NCI-H146 (cell line): ENCODE measurements at places on chromosomes 11 and 22.

DNA sequence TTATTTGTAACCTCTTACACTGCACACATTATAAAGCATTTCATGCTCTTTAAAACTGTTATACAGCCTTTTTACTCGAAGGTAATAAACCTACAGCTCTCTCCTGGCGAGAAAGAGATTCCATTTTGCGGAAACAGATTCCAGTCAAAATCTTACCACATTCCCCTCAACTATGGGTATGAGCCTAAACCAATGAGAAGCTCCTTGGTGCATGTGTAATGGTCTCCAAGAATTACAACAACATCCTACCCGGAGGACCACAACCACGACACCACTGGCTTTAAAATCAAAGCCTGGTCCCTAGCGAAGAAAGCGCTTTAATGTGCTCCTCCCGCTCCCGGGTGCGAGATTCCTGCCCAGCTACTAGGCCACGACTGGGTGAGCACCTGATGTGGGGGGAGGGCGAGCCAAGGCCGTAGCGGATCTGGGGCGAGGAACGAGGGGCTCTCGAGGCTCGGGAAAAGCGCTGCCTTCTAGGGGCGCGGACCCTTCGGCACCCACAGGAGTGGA is 821 bp downstream of the CELF1 start:
- peak; percentile 50 for DNase-seq

DNA sequence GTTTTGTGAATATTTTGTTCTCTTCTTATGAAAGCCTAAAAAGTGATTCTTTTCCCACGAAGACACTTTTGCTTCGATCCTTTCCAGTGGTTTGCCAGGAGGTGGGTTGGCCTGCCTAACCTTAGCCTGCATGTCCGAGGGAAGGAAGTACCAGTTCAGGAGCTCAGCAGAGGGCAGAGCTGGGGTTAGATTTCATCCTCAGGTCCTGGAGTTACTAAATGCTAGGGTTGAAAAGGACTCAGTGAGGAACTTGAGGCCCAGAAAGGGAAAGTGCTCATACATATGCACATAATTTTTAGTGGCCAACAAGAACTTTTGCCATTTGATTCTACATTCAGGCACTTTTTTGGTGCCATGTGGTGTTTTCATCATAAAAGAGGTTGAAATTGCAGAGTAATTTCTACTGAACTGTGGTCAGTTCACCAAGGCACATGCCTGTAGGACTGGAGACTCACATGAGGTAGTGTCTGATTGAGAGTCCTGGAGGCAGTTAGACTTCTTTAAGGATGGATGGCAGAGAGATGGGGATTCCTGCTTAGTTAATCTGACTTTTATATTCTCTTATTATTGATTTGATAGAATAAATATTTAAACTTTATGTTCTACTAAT is 36.7 kb downstream of the NCAM1 start:
- no peak for DNase-seq

DNA sequence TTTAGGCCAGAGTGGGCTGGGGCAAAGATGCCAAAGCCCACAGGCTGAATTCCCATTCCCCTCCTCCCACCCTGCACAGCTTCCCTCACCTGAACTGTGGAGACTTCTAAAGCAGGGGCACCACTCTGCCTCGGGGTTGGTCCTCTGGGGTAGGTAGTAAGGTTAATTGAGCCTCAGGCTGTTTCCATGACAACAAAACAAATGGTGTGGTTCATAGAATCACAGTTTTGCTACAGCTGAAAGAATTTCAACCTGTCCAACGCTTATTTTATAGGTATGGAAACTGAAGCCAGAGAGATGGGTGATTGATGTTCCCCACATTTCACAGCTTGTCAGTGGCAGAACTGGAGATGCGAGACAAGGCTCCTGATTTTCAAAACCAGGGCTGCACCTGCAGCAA is 109.5 kb downstream of the SNX19 start:
- no peak for DNase-seq

- DNase-seq, result no peak
These were observed 3.6 kb downstream of the POLDIP3 start for GRCh38 chr22:42611051-42611450.

DNA sequence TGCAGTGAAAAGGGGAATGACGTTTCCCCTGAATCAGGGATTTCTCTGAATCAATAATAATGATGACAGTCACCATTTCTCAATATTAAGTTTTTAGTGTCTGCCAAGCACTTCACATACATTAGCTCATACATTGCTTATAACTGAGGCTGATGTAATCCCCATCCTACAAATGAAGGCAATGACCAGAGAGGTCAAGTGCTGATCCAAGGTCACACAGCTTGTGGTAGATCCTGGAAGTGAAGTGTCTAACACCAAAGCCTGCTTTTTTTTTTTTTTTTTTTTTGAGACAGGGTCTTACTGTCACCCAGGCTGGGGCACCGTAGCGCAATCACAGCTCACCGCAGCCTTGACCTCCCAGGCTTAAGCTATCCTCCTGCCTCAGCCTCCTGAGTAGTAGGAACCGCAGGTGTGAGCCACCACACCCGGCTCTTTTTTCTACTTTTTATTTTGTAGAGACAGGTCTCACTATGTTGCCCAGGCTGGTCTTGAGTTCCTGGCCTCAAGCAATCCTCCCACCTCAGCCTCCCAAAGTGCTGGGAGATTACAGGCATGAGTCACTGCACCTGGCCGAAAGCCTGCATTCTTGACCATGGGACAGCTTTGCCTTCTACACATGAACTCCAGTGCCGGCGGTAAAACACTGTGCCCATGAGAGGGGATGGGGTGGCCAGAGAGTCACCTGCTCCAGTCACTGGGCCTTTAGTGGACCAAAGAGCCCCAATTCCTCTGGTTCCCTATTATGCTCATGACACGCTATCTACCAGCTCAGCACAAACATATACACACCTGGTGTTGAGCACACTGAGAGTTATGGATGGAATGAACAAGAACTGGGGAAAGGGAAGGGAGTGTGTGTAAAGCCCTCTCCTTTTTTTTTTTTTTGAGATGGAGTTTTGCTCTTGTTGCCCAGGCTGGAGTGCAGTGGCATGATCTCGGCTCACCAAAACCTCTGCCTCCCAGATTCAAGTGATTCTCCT is 17.4 kb downstream of the ARHGAP1 start:
- no peak for DNase-seq

GRCh38 chr11:115580927-115581680 is 76.9 kb upstream of the CADM1 start:
- peak; percentile 86 for DNase-seq

GRCh38 chr11:2139621-2140337 is 590 bp upstream of the IGF2 start:
- DNase-seq, result no peak

- no peak for DNase-seq
These were observed 480 bp downstream of the TRIM34 start for GRCh38 chr11:5625281-5625680.

- DNase-seq, result no peak
These were observed 10.5 kb downstream of the CD3E start for GRCh38 chr11:118314988-118315411.

GRCh38 chr11:57751676-57752253 is at the start of gene BTBD18:
TSS of gene BTBD18 (minus strand) at chr11:57751819. CDS start at chr11:57751188, 631 bp downstream.
- peak; percentile 38 for DNase-seq

DNA sequence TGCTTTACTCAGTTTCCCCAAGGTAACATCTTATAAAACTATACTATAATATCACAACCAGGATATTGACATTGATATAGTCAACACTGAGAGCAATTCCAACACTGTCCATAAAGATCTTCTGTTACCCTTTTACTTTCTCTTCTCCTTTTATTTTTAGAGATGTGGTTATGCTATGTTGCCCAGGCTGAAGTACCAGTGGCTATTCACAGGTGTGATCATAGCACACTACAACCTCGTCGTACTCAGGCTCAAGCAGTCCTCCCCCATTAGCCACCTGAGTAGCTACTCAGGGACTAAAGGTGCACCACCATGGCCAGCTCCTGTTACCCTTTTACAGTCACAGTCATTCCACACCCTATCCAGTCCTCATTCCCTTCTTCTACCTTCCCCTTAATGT is 119.7 kb downstream of the CWF19L2 start:
- no peak for DNase-seq

- DNase-seq, result no peak
These were observed 128.8 kb downstream of the APIP start for GRCh38 chr11:34787348-34787747.

GRCh38 chr11:109808569-109808968 is 284.6 kb upstream of the ZC3H12C start:
- DNase-seq, result no peak

GRCh38 chr11:34262531-34263081 is 95.2 kb downstream of the ABTB2 start:
- DNase-seq, result peak; percentile 49

DNA sequence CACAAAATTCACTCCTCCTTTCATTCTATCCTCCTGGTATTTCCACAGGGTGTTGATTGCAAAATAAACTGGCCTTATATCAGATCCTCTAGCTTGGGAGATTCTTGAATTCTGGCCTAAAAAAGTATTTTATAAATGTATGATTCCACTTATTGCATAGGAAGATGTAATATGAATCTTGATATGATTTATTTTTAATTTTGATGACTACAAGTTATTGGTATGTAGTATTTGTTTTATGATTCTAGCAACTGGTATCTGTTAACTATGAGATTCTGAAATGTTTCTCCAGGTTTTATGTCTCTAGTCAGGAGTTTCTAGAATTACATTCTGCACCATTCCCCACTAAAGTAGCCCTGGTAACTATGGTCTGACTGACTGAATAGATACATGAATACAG is 373.9 kb upstream of the C11orf87 start:
- DNase-seq, result no peak

DNA sequence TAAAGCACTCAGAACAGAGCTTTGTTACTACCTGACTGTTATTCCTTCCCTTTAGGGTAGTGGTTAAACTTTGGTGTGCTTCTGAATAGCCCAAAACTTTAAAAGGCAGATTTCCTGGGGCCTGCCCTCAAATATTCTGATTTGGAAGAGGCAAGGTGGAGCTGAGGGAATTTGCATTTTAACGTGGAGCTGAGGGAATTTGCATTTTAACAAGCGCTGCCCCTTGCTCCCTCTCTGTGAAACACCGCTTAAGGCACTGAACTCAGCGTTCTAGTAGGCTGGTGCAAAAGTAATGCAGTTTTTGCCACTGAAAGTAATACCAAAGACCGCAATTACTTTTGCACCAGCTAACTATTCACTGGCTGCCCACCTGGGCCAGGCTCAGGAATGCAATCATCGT is 35.0 kb downstream of the TPST2 start:
- DNase-seq, result no peak

DNA sequence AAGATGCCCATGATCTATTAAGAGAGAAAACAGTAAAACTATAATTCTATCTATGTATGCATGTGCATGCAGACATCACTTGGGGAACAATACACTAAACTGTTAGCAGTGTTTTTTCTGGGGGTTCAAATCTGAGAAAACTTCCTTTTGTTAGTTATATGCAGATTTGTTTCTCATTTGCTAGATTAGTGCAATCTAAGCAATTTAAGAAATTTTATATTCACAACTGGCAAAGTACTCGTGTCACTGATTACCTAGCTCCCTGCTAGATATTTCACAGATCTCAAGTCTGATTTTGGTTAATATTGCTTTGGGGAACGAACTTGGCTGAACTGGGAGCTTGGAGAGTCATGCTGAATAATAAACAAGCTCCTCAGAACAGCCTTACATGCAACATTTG is 14.9 kb upstream of the OSBP start:
- DNase-seq, result no peak

DNA sequence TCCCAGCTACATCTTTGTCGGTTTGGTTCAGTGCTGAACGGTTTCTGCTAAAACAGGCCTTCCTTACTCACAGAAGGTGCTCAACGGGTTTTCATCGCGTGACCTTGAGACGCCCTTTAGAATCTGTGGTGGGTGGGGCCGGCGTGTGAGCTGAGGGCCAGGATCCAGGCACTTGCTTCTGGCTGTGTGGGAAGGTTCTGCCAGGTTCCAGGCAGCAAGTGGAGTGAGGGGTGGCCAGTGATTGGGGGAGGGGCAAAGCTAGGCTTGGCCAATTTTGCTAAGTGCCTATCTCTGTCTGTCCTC is 35.2 kb downstream of the KCNJ4 start:
- DNase-seq, result no peak

GRCh38 chr22:46764779-46765485 is 2.5 kb downstream of the TBC1D22A start:
- DNase-seq, result no peak

DNA sequence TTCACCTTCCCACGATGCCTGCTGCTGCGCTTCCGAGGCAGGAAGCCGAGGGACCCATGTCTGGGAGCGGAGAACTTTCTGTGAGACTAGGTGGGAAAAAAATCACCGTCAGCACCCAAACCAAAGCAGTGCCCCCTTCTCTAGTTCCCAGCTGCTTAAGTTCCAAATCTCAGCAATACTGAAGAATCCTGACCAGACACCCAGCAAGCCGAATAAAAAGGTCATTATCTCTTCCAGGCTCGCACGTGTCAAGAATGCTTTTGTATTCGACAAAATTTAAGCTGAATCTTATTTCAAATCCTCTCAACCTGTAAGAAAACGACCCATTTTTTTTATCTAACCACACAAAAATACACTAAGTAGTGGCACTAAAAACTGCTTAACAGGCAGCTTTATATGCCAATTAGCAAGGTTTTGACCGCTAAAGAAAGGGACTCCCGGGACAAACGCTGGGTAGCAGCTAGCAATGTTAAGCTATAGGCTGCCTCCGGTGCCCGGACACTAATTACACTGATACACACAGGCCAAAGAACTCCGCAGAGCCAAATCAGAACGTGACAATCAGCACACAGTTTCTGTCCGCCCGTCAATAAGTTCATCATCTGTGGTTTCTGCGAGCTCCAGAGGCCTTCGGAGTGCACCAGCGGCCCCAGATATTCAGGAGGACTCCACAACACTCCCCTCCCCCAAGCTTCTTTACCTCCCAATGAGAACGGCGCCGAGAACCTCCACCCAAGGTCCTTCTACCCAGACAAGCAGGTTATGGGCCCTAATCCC is 728 bp downstream of the RPL3 start:
- peak; percentile 36 for DNase-seq

GRCh38 chr11:65016705-65017104 is 2.7 kb downstream of the ARL2 start:
- DNase-seq, result no peak

GRCh38 chr11:120401506-120401905 is 65.3 kb downstream of the ARHGEF12 start:
- no peak for DNase-seq

DNA sequence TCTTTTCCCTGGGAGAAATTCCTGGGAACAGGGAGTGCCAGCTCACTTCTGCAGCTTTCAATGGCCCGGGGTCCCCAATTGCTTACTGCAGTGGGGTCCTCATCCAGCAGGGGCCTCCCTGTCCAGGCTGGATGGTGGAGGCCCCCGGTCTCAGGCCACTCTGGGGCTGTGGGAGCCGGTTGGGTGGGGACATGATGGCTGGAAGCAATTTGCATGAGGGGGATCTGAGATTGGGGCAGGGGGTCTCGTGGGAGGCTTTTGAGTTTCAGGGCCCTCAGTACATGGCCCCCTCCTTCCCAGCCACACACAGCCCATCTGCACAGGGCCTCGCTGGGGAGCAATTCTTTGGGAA is 25.2 kb downstream of the MRGPRD start:
- DNase-seq, result no peak

GRCh38 chr11:109123816-109124787 is 297.9 kb upstream of the C11orf87 start:
- DNase-seq, result no peak

GRCh38 chr11:364991-365725 is 4.1 kb upstream of the B4GALNT4 start:
- no peak for DNase-seq
